ENCODE measurements at places on chromosomes 7 and 10. TPM values are rescaled to one million over a fixed set of nuclear protein-coding genes. Genes with fewer than 3 reads are reported as not detected.
A peak's percentile ranks its signal among the peaks of the same experiment; 100 is the strongest.

Gene ZSCAN25
- total RNA-seq = 13.4 TPM

Gene IL15RA
- total RNA-seq = 3.0 TPM

Gene IDI2
- total RNA-seq = not detected

Gene ODAD2
- total RNA-seq = 3.2 TPM

Gene THNSL1
- 3.5 TPM for total RNA-seq

DNA sequence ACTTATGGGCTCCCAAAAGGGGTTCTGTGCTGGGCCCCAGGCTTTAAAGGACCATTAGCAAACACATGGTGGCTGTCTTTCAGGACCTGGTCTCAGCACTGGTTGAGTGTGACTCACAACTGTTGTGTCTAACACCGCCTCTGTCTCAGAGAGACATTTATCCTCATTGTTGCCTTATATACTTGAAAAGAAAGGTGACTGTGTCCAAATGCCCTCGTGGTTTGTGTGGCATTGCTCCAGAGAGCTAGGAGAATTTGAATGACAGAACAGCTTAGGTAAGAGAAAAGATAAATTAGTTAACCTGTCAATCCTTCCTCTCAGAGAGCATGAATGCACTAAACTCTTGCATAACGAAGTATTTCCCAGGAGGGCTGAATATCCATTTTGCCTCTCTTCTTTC is 14.5 kb upstream of the FAM13C start:
- no peak for DNase-seq

GRCh38 chr7:128939075-128939860 is 1.5 kb downstream of the IRF5 start:
- DNase-seq = no peak

GRCh38 chr10:101856626-101857025 is 13.0 kb upstream of the KCNIP2 start:
- DNase-seq = peak; percentile 61

GRCh38 chr10:95841661-95842498 is 65.9 kb upstream of the CC2D2B start:
- peak; percentile 78 for DNase-seq

DNA sequence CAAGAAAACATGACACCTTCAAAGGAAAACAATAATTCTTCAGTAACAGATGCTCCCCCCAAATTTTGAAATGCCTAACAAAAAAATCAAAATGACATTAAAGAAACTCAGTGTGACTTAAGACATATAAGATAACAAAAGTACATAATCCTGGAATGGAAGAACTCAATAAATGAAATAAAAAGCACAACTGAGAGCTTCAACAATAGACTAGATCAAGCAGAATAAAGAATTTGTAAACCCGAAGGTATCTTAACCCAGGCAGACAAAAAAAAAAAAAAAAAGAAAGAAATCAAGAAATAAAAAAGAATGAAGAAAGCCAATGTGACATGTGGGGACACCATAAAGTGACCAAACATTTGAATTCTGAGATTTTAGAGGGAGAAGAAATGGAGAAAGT is 27.7 kb upstream of the LRRD1 start:
- DNase-seq = peak; percentile 3

DNA sequence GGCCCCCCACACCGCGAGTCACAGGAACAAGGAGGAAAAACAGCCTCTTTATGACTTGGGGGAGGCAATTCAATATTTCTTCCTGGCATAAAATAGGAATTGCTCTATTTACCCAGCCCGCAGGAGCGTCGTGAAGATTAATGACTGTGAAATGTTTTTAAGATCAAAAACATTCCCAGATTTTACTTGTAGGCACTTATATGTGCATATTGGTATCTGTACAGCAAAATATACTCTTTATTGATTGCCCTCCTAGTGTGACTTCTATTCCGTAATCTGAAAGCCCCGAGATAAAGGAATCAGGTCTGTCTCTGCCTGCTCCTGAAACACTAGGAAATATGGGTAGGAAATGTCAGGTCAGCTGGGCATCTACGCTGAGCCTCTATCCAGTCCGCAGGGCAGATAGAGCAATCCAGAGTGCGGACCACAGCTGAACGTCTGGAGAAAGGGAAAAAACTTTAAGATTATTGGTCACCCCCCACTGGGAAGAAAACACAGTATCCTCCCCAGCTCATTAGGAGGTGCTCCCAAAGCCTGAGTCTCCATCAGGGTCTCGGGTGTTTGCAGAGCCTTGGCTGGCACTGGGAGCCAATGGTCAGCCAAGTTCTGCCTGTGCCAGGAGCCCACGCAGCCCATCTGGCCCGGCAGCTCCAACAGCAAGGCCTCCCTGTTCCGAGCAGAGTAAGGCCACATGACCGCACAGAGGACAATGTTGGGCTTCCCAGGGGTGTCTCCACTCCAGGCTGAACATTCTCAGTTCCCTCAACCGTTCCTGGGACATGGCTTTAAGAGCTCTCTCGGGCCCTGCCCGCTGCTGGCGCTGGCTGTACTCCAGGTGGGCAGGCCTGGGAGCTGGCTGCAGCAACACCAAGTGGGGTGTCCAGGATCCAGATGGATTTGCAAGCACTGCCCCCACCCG is 7.7 kb downstream of the CTBP2 start:
- DNase-seq = peak; percentile 39

- DNase-seq = peak; percentile 88
Observed at GRCh38 chr7:151271699-151272355, 23.3 kb upstream of the SMARCD3 start.

DNA sequence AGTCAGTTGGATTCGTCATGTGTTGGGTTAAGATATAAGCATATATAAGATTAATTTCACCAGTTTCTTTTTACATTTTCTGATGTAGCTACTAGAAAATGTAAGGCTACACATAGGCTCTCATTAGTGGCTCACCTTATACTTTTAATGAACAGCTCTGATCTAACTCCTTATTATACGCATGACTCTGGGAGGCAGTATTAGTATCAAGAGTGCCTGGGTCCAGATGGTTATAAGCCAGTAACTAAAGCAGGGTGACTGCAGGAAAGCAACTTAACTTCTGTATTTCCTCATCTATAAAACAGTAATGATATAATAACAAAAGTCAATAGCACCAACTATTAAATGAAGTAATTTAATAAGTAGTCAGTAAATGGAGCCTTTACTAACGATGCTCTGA is 1.4 kb upstream of the ELMO1 start:
- no peak for DNase-seq

DNA sequence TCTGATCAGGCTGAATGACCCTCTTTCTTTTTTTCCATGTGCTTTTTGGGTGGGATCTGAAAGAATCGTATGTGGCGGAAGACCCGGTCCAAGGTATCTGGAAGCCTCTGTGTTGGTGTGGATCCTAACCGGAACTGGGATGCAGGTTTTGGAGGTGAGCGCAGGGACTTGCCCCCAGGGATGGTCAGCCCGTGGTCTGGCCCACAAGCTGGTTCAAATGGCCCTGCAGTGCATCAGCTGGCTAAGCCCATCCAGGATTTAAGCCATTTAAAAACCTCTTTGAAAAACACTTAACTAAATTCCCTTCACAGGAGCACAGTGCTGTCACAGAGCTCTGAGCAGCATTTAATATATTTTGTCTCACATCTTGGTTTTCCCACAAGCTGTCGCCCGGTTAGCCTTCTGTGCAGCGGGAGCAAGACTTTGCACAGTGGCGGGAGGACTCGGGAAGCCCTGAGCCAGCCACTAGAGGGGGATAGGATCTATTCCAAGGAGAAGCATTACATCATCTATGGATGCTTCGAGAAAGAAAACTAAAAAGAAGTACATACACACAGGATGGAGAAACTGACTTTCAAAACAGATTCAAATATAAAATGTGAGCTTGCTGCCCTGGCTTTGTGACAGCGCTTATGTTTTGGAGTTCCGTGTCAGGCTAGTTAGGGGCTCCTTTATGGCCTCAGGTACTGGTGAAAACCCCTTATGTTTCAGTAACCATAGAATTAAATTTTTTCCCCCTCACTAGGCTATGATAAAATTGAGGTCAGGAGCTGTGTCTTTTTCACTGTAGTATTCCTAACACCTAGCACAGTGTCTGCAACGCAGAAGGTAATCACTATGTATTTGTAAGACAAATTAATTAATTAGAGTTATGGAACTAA is 11.3 kb downstream of the CPA2 start:
- peak; percentile 90 for DNase-seq

DNA sequence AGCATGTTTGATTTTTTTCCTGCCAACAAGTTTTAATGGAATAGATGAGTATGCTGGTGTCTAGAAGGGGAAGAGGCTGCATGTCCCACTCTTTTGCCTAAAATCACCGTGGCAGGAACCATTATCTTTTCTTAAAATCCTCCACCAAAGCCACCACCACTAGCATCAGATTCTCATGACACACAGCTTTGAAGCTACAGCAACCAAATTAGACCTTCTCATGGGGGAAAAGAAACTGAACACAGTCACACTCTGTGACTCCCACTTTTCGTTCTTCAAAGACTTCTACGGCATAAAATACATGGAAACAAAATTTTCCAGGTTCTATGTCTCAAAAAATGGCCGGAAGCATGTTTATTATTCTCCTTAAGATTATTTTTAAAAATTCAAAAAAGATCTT is 81.8 kb downstream of the SGMS1 start:
- no peak for DNase-seq

GRCh38 chr10:30743586-30743985 is 114.0 kb upstream of the LYZL2 start:
- DNase-seq = no peak
